Daoy (cell line): ENCODE measurements at places on chromosomes 13 and 19. TPM values are rescaled to one million over a fixed set of nuclear protein-coding genes. Genes with fewer than 3 reads are reported as not detected.

The FGF21 gene
- not detected in 2 replicates for total RNA-seq

The DUS3L gene
- 84.5 and 95.7 TPM in 2 replicates for total RNA-seq

- DNase-seq, result no peak
These were observed 55.5 kb downstream of the EDNRB start for GRCh38 chr13:77863144-77863543.

- DNase-seq, result no peak
These were observed 38.0 kb upstream of the DOCK9 start for GRCh38 chr13:99015606-99016490.

DNA sequence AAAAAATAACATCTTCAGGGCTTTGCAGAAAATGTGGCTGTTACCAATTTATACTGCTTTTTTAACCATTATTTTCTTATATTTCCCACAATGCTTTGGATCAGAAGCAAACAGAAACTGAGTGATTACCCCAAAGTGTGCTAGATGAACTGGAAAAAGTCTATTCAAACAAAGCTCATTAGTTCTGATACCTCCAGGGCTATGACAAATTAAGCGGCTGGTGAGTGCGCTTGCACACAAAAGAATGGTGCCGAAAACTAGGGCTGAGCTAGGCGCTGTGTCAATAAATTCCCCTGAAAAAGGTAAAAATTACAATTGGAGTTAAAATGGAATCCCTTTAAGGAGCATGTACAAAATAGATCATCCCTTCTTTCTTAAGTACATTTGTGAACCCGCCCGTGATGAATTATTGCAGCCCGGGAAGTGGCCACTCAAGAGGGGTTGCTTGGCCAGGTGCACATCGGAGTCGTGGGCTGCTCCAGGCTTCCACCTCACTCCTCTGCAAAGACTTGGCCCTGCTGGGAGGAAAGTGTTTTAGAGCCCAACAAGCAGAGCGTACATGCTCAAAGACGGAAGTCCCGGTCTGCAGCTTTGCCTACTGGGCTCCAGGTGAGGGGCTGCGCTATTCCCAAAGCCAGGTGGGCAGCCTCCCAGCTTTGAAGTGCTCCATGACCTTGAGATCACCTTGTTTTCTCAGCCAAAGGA is 164.0 kb upstream of the ZNF507 start:
- no peak for DNase-seq

DNA sequence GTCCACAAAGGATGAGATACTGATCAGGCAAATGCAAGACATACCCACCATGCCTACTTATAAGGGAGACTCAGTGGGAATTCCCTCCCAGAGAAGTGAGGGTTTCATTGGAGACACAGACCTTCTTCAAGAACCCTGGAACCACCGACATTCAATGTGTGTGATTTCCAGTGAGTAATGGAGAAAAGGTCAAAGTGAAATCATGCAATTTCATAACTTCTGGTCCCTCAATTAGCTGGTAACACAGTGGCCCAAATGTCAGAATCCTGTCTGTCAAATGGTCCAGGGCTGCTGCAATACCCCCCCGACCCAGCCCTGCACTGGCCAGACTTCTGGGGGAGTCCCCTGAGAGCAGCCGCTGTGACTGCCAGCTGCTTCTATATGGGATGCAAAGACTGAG is 4.7 kb upstream of the METTL21C start:
- no peak for DNase-seq
